ENCODE measurements at places on chromosomes 6 and 20. TPM values are rescaled to one million over a fixed set of nuclear protein-coding genes. Genes with fewer than 3 reads are reported as not detected.

DNA sequence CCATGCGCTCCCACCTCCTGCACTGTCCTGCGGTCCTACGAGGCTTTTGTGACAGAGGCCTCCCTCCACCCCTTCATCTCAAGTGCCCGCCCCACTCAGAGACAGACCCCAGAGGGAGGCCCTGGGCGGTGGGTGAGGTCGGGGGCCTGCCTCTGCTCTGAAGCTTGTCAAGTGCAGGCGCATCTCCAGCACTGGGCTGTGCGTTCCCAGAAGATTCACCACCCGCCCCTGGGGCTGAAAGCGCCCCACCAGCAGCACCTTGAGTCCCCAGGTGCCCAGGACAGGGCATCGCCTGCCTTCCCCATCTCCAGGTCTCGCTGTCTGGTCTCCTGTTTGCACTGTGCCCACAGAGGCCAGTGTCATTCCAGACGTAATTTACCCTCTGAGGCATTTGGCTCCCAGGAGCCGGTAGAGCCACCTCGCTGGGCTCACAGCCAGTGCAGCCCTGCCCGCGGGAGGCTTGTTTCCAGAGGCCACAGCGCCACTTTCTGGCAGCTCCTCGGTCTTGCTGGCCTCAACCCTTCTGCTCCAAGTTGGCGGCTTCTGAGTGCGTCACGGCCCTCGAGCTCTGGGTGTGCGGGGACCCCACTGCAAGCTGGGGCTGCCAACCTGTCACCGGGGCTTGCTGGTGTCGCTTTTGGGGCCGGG is 191.1 kb downstream of the TAF4 start:
- no peak for DNase-seq
- no peak overlapping the region for H3K27ac ChIP-seq
- no peaks in the 10 kb centered on the region for H3K27me3 ChIP-seq
- H3K4me1 ChIP-seq: no peaks in the 10 kb centered on the region
- H3K4me3 ChIP-seq: no peak overlapping the region

DNA sequence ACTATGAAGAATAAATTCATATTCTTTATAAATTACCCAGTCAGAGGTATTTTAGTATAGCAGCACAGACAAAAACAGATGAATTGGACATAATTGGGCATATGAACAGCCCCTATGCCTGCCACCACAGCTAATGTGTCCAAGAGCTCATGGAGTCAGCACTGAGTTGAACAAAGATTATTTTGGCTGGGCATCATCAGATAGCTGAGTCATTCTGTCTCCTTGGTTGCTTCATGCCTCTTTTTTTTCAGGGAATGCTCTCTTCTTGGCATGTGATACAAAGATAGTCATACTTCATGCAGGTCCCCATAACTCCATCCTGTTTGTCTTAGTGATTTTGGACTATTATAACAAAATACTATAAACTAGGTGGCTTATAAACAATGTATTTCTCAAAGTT is 275.6 kb downstream of the TENT5A start:
- no peak for DNase-seq
- H3K27ac ChIP-seq: no peak overlapping the region
- H3K4me1 ChIP-seq: no peaks in the 10 kb centered on the region
- H3K27me3 ChIP-seq: no peaks in the 10 kb centered on the region

DNA sequence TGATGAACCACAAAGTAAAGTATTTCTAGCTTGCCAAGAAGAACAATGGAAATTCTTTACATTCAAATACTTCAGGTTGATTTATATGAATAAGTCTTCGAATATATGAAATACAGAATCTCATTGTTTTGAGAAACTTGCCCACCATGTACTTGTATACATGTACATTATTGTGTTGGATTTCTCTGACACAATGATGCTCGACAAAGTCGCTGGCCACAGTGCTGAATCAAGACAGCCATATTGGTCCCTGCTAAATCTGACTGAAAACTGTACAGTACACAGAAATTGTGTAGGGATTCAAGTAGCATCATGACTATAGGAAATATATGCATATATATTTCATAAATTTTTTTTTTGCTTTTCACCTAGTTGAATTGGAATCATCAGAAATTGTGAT is 13.1 kb upstream of the LIN28B start:
- H3K27me3 ChIP-seq: peaks cover 36% of the 10 kb centered on the region
- H3K4me1 ChIP-seq: peaks cover 6% of the 10 kb centered on the region
- no peaks in the 10 kb centered on the region for H3K36me3 ChIP-seq
- no peak overlapping the region for H3K4me3 ChIP-seq
- no peak for DNase-seq

DNA sequence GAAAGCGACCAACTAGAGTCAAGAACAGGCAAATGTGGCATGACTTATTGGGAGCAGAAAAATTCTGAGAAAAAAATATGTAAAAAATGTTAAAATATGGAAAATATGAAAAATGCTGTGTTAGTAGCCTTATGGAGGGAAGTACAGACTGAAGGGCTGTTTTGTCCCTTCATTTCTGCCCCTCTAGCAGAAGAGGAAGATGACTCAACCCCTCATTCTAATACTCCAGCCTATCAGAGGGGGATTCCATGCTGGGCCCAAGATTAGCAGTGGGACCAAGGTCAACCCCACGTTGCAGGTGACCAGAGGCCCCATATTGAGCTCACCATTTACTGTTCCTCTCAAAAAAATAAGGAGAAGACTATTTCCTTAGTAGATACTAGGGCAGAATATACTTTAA is 8.4 kb downstream of the MUC21 start:
- no peak overlapping the region for H3K27ac ChIP-seq
- no peaks in the 10 kb centered on the region for H3K27me3 ChIP-seq
- no peak overlapping the region for H3K4me3 ChIP-seq

DNA sequence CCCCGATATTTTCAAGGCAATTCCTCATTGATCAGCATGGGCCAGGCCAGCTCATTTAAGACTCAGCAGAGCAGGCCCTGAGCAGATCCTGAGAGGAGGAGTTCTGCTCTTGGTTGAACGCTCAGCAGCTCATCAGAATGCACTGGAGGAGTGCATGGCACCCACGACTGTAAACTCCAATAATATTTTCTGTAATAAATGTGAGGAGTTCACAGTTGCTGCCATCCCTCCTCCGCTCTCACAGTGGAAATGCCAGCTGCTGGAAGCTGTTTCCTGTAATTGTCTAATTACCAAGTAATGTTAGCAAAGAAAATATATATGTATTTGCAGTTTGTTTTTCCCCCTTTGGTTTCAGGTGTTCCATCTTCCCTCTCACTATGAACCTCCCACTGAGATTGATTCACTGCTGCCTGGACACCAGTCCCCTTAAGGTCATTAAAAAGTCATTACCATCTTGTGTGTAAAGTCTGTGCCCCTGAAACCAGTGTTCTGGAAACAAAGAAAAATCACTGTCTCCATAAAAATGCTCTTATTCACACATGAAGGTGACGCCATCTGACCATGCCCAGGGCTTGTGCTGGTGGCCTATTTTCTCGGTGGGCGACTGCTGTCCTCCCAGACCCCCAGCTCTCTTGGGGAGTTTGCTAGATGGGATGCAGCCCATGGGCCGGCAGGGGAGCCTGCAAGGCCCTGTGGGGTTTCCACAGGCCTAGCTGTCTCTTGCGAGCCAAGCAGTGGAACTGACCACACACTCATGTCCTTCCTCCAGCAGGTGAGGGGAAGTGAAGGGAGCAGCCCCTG is 374.2 kb downstream of the ZFAND3 start:
- no peak overlapping the region for H3K4me3 ChIP-seq
- no peaks in the 10 kb centered on the region for H3K4me1 ChIP-seq
- no peaks in the 10 kb centered on the region for H3K27me3 ChIP-seq
- H3K27ac ChIP-seq: no peak overlapping the region
- no peak for DNase-seq

DNA sequence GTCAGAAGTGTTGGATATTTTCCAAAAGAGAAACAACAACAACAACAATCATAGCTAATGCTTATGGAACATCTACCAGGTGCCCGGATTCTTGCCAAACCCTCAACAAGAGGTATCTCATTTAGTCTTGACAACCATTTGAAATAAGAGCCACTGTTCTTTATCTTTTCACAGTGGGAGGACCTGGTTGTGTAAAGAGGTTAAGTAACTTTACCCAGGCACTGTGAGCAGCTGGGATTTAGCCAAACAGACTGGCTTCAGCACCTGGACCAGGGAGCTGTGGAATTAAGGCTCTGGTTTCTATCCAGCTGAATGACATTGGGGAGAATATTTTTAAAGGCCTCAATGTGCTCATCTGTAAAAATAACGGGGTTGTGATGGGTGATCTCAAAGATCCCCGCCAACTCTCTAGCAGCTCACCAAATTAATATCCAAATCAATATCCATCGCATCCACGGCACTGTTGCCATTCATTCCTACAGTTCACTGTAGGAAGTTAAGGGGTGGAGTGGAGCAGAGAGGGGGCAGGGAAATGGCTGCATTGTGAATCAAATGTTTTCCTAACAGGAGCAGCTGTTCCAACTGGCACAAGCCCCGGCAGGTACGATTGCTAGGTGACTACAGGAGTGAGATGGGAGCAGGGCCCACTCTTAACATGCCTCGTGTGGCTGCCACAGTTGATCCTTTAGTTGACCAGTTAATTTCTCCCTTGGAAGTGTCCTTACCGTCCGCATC is 61.8 kb downstream of the GCNT2 start:
- no peak for DNase-seq
- no peak overlapping the region for H3K4me3 ChIP-seq

DNA sequence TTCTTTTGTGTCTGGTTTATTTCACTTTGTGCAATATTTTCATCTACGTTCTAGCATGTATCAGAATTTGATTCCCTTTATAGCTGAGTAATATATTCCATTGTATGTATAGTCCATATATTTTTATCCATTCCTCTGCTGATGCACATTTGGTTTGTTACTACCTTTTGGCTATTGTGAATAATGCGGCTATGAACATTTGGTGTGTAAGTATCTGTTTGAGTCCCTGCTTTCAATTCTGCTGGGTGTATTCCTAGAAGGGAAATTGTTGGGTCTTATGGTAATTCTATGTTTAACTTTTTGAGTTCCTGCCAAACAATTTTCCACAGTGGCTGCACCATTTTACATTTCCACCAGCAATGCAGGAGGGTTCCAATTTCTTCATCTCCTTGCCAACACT is 52.4 kb downstream of the DNAH8 start:
- DNase-seq: no peak
- no peak overlapping the region for H3K4me3 ChIP-seq
- no peak overlapping the region for H3K27ac ChIP-seq
- H3K27me3 ChIP-seq: peaks cover 34% of the 10 kb centered on the region
- peaks cover 2% of the 10 kb centered on the region for H3K4me1 ChIP-seq
- peaks cover 4% of the 10 kb centered on the region for H3K36me3 ChIP-seq

GRCh38 chr20:40008177-40008576 is 680.9 kb downstream of the MAFB start:
- no peak for DNase-seq
- H3K4me1 ChIP-seq: no peaks in the 10 kb centered on the region
- H3K27me3 ChIP-seq: peaks cover 17% of the 10 kb centered on the region
- no peak overlapping the region for H3K27ac ChIP-seq
- H3K36me3 ChIP-seq: no peaks in the 10 kb centered on the region

- H3K4me3 ChIP-seq: no peak overlapping the region
- H3K27ac ChIP-seq: no peak overlapping the region
- DNase-seq: no peak
- no peaks in the 10 kb centered on the region for H3K36me3 ChIP-seq
- no peaks in the 10 kb centered on the region for H3K27me3 ChIP-seq
Observed at GRCh38 chr6:165649166-165650137, 13.6 kb downstream of the PDE10A start.

GRCh38 chr6:78597966-78598365 is 269.4 kb upstream of the IRAK1BP1 start:
- H3K4me3 ChIP-seq: no peak overlapping the region
- H3K27me3 ChIP-seq: no peaks in the 10 kb centered on the region
- DNase-seq: no peak
- H3K4me1 ChIP-seq: no peaks in the 10 kb centered on the region
- H3K36me3 ChIP-seq: no peaks in the 10 kb centered on the region

GRCh38 chr6:120805276-120805675 is 529.0 kb downstream of the TBC1D32 start:
- no peaks in the 10 kb centered on the region for H3K4me1 ChIP-seq
- no peaks in the 10 kb centered on the region for H3K36me3 ChIP-seq
- no peak for DNase-seq
- peaks cover 3% of the 10 kb centered on the region for H3K27me3 ChIP-seq
- H3K27ac ChIP-seq: no peak overlapping the region

GRCh38 chr20:56249244-56249955 is 868 bp downstream of the MC3R start:
- H3K27me3 ChIP-seq: peaks cover 49% of the 10 kb centered on the region
- H3K27ac ChIP-seq: no peak overlapping the region
- no peaks in the 10 kb centered on the region for H3K36me3 ChIP-seq
- H3K4me3 ChIP-seq: no peak overlapping the region

- peaks cover 90% of the 10 kb centered on the region for H3K27me3 ChIP-seq
- no peaks in the 10 kb centered on the region for H3K36me3 ChIP-seq
- peaks cover 25% of the 10 kb centered on the region for H3K4me1 ChIP-seq
- no peak overlapping the region for H3K4me3 ChIP-seq
- no peak overlapping the region for H3K27ac ChIP-seq
Observed at GRCh38 chr6:133887156-133887879, 1.6 kb upstream of the TCF21 start.

- no peak overlapping the region for H3K4me3 ChIP-seq
- H3K27me3 ChIP-seq: no peaks in the 10 kb centered on the region
- no peak for DNase-seq
- H3K4me1 ChIP-seq: peaks cover 23% of the 10 kb centered on the region
- no peak overlapping the region for H3K27ac ChIP-seq
- H3K36me3 ChIP-seq: peaks cover 19% of the 10 kb centered on the region
Observed at GRCh38 chr6:38011937-38012336, 192.4 kb downstream of the ZFAND3 start.

- DNase-seq: no peak
- H3K27ac ChIP-seq: no peak overlapping the region
- H3K4me1 ChIP-seq: no peaks in the 10 kb centered on the region
Observed at GRCh38 chr6:115194981-115195638, 852.3 kb upstream of the HS3ST5 start.

DNA sequence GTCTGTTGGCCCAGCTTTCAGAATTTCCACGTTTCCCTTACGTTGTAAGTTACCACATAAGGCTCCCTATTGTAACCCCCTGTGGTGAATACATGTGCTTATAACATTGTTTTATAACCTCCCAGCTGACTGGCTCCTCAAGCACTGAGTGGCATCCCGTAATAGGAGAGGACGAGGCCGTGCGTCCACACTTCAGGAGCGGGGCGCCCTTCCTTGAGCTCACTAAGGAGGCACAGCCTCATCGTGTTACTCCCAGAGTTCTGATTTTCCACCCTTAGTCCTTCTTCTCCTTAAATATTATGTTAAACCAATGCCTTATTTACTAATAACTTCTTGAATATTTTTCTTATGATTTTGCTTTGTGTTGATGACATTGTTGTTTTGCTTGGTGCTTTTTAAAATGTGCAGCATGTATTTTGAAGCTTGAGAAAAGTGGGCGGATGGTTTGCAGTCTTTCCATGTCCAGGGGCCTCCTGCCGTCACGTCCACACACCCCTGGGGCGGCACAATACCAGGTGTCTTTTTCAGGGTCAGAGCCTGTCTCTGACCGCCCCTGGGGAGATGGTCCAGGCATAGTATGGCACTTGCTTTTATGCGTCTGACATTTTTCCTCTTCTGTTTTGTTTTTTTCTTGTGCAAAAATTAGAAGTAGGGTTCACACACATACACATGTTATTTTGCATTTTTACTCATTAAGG is 181.8 kb downstream of the DLL1 start:
- DNase-seq: no peak
- no peak overlapping the region for H3K4me3 ChIP-seq
- no peak overlapping the region for H3K27ac ChIP-seq
- H3K36me3 ChIP-seq: no peaks in the 10 kb centered on the region
- no peaks in the 10 kb centered on the region for H3K4me1 ChIP-seq

- H3K4me1 ChIP-seq: peaks cover 18% of the 10 kb centered on the region
- H3K27ac ChIP-seq: peak overlapping the region; percentile 72
- DNase-seq: peak; percentile 49
- peaks cover 3% of the 10 kb centered on the region for H3K27me3 ChIP-seq
Observed at GRCh38 chr6:26556263-26557070, 18.3 kb downstream of the HMGN4 start.

The TBXT gene
- total RNA-seq: not detected

The TMEM200A gene
- not detected for total RNA-seq

The CRISP3 gene
- not detected for total RNA-seq

The NECAB3 gene
- 12.0 TPM for total RNA-seq

The ARMH2 gene
- total RNA-seq: not detected

The CFAP206 gene
- total RNA-seq: not detected

Measured in activated naive CD8-positive, alpha-beta T cell treated with anti-CD3 and anti-CD28 coated beads for 36 hours (primary cell).